ENCODE measurements at places on chromosomes 6 and 20.

DNA sequence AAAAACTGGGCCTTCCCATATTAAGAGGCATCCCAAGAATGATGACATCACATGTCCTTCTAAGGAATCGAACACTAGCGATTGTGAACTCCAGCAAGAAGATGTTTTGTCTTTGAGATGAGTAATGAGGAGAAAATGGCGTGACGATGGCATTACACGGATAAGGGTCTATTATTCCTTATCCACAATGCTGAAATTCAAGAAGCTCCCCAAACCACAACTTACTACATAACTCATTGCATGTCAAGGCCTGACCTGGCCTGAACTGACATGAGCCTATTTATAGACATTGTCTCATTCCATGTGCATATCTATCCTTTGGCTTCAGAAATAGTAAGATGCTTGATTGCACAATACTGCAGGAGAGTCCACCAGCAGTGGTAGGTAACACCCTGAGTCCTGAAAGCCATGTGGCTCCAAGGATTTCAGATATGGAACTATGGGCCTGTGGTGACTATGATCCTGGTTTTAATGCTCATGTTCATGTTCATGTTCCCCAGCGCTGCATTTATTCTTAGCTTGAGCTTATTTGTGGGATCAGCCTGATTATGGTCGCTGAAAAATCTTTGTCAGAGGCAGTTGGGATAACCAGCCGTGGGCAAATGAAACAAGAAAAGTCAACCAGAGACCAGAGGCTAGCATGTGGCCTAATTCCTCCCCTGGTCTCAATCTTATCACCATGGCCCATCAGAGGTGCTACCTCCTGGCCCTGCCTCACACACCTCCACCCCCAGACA is 183.2 kb upstream of the JARID2 start:
- DNase-seq = no peak

DNA sequence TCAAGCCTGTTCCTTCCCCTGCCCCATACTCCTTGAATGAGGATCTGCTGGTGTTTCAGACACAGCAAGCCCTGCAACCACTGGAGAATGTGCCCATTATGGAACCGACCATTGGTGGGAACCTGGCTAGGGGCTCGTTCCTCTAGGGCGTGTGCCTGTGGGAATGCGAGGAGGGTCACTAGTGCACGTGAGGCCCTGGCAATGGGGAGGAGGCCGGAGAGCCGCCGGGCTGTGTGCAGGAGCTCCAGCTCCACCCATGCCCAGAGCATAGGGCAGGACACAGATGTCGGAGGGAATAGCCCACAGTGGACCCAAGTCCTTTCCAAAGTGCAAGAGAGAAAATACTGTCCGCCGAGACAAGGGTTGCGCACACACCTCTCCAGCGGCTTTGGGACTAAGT is 99.3 kb downstream of the ERMARD start:
- DNase-seq = no peak

DNA sequence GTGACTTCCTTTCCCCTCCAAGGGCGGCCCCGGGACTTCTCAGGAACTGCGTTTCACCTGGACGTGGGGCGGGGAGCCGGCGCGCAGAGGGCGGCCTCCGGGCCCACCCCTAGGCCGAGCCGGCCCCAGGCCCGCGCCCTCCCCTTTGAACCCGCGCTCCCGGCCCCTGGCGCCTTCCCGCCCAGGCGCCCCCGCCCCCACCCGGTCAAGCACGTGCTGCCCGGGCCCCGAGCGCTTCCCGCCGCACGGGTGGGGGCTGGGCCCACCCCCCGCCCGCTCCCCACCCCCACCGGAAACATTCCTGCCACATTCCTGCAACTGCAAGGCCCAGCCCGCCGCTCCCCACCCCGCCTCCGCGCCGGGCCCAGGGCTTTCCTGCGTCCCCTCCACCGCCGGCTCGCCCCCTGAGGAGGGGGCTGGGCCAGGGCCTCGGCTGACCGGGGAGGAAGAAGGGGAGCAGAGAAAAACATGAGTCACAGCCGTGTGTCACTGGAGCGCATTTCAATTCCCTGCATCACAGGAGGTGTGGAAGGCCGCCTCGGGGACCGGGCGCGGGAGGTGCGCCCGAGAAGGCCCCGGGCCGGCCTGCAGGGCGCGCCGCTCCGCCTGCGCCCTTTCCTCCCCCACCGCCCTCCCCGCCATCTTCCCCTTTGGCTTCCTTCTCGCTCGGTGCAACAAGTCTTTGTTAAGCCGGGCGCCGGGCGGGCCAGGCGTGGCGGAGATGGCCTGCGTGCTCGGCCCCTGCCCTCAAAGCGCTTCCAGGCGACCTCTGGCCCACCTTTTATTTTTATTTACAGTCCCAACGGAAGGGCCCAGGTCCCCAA is 1.2 kb upstream of the HMGA1 start:
- DNase-seq = no peak

- no peak for DNase-seq
Observed at GRCh38 chr6:20160541-20161283, 51.6 kb downstream of the MBOAT1 start.

- no peak for DNase-seq
Observed at GRCh38 chr6:118562248-118562647, 14.2 kb downstream of the PLN start.

DNA sequence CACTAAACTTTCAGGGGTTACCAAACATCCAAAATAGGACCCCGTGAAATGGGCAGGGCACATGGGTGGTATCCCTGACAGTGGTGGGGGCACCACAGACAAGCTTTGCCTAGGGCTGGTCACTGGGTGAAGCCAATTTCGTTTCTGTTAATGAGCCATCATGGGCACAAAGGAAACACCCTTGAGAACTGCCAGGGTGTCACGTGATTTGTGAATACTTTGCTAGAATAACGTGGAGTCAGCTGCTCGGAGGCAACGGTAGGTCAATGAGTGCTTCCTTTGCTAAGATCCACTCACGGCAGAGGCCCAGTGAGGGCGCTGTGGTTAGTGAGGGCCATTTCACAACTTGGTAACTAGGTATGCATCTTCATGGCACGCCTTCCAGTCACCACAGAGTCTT is 87.7 kb upstream of the AGPAT4 start:
- no peak for DNase-seq

DNA sequence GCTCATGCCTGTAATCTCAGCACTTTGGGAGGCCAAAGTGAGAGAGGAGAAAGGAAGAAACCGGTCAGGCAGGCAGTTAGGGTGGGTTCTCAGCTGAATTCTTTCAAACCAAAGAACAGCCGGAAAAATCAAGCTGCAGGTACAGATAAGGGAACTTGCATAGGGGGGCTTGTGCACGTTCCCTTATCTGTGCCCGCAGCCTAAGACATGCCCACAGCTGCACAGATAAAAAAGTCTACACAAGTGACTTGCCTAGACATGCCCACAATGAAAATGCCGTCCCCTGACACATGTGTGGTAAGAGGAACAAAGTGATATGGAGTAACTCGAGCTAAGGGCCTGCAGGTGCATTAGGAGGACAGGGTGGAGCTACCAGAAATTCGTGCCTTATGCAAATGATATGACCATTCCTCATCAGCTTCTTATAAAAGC is 175.8 kb upstream of the SALL4 start:
- no peak for DNase-seq

DNA sequence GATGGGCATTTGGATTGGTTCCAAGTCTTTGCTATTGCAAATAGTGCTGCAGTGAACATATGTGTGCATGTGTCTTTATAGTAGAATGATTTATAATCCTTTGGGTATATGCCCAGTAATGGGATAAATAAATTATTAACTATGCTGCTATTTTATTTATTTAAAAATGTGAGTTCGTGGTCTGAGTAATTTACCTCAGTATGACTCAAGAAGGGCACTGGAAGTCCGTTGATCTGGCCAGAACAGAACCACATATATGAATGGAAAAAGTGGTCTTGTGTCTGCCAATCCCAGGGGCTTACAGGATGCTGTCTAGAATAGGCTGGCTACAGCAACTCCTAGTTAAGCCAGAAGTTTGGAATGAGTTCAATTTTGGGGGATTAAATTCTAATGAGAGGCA is 27.6 kb upstream of the HLA-C start:
- DNase-seq = no peak

DNA sequence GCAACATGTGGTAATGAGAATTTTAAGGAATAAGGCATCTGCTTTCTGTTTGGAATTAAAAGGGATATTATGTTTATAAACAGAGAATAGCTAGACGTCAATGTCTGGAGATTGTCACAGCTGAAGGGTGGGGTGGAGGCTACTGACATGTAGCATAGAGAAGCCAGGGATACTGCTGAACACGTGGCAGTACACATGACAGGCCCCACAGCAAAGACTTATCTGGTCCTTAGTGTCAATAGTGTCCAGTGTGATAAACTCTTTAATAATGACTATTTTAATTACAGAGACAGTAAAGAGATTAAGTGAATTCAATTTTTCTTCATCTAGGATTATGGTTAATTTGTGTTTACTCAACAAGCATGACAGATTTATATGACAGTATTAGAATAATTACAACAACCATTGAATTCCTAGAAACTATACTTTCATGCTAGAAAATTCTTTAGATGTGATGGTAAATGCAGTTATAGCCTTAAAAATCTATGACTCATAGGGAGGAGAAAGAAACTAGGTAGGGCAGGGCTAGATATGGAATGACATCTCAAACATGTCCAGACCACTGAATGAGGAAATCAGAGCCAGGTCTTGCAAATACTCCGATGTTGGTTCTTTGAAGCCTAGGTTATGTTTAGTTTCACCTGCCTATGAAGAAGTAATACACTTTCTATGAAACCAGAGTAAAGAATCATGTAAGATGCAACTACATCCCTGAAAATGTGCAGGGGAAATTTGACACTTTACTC is 399.5 kb downstream of the PHF3 start:
- no peak for DNase-seq

DNA sequence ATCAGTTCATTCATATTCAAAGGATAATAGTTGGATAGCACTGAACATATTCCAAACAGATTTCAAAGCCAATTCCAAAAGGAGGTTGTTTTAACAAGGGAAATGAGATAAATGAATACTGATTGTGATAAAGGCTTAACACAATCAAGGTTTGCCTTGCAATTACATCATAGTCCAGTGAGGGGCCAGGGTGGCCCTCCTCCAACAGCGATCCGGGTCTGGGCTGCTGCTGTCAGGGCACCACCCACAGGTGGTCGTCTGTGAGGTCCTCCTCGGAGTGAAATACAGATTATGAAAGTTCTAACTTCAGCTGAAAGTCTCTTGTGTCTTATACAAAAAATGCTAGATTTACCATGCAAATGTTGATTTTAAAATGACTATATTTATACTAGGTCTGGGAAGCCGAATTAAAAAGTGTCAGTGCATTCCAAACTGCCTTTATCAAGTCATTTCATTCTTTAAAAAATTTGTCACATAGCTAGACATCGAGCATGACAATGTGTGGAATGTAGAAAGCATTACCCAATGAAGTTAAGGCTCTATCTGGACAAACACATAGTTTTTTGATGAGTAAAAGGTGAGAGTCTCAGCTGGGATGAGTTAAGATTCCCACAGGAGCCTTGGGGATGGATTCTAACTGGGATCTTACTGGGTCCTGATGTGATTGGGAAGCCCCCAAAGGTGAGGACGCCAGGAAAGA is 65.9 kb upstream of the SLC22A23 start:
- DNase-seq = no peak

DNA sequence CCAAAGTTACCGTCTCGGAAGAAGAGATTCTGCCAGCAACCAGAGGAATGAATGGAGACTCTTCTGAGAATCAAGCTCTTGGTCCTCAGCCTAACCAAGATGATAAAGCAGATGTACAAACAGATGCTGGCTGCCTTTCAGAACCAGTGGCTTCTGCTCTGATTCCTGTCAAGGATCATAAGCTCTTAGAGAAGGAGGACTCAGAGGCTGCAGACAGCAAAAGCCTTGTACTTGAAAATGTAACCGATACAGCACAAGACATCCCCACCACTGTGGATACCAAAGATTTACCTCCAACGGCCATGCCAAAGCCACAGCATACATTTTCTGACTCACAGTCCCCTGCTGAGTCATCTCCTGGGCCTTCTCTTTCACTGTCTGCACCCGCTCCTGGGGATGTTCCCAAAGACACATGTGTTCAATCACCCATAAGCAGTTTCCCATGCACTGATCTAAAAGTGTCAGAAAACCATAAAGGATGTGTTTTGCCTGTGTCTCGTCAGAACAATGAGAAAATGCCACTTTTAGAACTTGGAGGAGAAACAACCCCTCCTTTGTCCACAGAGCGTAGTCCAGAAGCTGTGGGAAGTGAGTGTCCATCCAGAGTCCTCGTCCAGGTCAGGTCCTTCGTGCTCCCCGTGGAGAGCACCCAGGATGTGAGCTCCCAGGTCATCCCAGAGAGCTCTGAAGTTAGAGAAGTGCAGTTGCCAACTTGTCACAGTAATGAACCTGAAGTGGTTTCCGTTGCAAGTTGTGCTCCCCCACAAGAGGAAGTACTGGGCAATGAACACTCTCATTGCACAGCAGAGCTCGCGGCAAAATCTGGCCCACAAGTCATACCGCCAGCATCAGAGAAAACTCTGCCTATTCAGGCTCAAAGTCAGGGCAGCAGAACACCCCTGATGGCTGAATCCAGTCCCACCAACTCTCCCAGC is 109.6 kb downstream of the RTN4IP1 start:
- DNase-seq = no peak

DNA sequence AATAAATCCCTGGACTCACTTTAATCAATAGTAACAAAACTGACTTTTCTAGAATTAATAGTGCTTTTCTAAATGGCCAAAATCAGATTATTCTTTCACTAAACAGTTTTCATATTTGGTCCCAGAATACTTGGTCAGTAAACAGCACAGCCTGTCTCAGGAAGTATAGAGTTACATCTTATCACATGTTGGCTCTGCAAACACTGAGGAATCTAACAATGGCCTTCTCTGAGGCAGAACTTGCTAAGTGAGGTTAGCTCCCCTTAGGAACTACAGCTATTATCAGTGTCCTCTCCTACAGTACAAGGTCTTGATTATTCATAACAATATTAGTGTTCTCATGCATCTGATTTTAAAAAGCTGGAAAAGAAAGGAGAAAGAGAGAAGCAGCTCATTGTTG is 1622.8 kb downstream of the HACE1 start:
- DNase-seq = no peak

DNA sequence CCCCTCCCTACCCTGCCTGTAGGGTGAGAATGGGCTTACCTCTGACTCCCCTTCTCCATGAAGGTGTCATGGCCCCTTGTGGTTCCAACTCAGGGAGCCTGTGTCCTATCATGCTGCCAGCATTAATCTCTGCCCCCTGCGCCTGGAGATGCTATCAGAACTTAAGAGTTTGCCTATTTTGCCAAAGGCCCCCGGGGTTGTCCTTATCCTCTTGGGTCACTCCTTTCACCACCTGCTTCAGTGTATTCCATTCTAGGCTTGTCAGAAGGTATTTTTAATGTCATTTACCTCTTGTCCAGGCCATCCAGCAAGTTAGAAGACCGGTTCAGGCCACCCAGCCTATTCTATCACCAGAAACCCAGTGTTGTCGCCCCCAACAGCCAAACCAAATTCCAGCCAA is 10.5 kb downstream of the RRBP1 start:
- DNase-seq = no peak

- no peak for DNase-seq
Observed at GRCh38 chr6:111657146-111657545, 51.5 kb upstream of the TRAF3IP2 start.

Data from urinary bladder (tissue), 4 donors.